ENCODE measurements at places on chromosomes 13 and 19.

DNA sequence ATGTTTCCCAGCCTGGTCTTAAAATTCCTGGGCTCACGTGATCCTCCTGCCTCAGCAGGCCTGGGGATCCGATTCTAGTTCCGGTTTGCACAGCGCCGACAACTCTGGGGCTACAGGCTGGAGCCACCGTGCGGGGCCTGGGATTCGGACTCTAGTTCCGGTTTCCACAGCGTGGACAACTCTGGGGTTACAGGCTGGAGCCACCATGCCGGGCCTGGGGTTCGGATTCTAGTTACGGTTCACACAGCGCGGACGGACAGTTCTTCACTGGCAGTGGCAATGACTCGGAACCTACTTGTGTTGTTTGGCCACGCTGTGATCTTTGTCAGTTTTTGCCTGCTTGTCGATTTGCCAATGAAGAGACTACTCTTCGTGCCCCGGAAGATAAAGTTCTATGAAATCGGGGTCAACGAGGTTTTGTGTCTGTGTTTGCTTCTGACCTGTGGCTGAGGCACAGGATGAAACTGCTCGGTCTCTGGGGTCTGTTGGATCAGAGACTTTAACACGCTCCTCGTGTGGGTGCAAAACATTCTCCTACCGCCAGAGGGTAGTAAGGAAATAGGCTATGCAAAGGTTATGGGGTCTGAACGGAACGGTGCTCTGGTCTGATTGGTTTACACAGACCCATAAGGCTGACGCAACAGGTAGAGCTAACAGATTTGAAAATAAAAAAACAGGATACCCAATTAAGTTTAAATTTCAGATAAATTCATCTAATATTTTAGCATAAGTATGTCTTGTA, 12.1 kb upstream of the ZSCAN1 start:
- DNase-seq = peak; percentile 79

- DNase-seq = no peak
Observed at GRCh38 chr13:23876265-23876664, 12.9 kb downstream of the MIPEP start.

DNA sequence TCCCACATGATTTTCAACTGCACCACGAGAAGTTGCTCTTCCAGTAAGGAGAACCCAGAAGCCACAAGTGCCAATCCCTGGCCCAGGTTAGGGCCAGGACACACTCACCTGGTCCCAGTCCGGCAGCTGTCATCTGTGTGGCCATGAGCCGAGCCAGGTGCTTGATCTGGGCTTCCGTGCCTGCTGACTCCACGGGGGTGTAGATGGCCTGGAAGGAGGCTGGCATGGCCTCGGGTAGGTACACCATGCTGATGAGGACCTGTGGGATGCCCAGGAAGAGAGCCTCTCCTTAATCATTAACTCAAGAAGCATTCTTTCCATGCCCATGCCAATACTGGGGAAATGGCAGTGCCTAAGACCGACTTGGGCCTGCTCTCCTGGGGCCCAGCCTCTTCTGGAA, 19.9 kb upstream of the RSPH6A start:
- DNase-seq = no peak

GRCh38 chr13:76852986-76853385, 33.2 kb downstream of the KCTD12 start:
- DNase-seq = no peak

GRCh38 chr19:10226376-10227025, 4.6 kb downstream of the S1PR2 start:
- DNase-seq = no peak

GRCh38 chr13:76980075-76980718, 11.7 kb upstream of the CLN5 start:
- DNase-seq = peak; percentile 53

- DNase-seq = no peak
Observed at GRCh38 chr19:50880241-50880640, 7.0 kb downstream of the KLK2 start.

GRCh38 chr19:44772959-44773358, 4.7 kb upstream of the CBLC start:
- no peak for DNase-seq

- peak; percentile 60 for DNase-seq
Observed at GRCh38 chr19:18000915-18001776, 6.8 kb upstream of the ARRDC2 start.

GRCh38 chr19:52171321-52172169, at the start of gene ZNF836:
ZNF836 (minus strand) TSS chr19:52171621; CDS start chr19:52168072, 3,549 bp downstream.
- DNase-seq = peak; percentile 71

DNA sequence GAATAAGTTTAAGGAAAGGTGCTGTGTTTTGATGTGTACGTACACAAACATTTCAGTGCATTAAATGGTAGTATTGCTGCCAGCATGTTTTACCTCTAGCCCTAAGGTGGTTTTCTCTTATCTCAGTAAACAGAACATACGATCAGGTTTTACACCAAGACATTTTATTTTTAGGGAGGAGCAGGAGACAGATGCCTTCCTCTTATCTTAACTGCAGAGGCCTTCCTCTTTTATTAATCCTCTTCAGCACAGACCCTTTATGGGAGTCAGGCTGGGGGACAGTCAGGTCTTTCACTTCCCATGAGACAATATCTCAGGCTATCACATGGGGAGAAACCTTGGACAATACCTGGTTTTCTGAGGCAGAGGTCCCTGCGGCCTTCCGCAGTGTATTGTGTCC, 14.9 kb upstream of the ZNF611 start:
- no peak for DNase-seq

DNA sequence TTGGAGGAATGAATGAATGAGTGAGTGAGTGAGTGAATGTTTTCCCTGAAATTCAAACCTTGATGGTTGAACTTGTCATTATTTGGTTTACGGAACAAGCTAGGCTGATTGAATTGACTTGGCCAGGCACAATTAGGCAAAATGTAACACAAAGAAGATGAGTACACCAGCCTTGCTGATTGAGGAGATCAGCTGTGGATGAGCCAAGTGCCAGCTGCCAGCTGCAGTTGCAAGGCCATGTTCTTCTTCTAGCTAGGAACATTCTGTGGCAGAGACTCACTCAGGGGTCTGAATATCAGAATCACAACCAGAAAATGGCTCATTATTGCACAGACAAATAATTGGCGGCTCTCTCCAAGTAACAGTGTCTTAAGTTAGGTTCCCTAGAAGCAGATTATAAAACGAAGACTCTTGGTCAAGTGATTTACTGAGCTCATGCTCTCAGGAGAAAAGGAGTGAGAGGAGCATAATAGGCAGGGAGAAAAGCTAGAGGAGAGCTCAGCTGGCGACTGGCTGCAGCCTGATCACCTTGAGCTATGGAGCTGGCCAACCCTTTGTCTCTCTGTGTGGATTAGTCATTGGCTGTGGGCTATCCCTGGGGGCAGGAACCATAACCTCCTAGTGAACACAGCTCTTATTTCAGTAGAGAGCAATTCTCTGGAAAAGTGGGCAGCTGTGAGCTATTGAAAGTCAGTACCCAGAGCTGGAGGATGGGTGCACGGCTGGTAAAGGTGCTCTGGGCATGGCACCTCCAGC, 225.3 kb upstream of the SERP2 start:
- no peak for DNase-seq

DNA sequence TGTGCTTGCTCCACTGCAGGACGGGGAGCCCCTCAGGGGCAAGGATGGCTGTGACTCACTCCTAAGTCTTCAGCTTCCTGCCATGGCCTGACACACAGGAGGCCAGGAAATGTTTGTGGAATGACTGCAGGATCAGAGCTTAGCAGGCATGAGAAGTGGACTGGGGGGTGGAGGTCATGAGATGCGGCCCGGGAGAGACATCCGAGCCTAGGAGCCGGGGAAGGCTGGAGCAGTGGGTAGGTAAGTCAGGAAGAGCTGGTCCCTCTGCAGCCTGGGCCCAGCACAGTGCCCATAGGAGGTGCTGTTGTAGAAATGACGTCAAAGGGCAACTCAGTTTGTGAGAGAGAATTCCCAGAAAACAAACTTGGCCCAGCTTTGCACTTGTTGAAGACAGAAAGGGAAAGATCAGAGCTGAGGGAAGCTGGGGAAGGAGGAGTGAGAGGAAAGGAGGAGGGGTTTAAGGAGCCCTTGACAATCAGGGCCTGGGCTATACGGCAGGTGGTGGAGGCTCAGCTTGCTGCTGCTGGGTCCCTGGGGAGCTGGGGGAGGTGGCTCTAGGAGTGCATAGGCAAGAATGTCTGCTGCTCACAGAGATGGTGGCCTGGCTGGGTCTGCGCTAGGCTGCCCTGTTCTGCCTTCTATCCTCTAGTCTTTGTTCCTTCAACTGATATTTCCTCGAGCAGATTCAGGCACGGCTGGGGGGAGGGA, 18.5 kb downstream of the POU2F2 start:
- DNase-seq = no peak

DNA sequence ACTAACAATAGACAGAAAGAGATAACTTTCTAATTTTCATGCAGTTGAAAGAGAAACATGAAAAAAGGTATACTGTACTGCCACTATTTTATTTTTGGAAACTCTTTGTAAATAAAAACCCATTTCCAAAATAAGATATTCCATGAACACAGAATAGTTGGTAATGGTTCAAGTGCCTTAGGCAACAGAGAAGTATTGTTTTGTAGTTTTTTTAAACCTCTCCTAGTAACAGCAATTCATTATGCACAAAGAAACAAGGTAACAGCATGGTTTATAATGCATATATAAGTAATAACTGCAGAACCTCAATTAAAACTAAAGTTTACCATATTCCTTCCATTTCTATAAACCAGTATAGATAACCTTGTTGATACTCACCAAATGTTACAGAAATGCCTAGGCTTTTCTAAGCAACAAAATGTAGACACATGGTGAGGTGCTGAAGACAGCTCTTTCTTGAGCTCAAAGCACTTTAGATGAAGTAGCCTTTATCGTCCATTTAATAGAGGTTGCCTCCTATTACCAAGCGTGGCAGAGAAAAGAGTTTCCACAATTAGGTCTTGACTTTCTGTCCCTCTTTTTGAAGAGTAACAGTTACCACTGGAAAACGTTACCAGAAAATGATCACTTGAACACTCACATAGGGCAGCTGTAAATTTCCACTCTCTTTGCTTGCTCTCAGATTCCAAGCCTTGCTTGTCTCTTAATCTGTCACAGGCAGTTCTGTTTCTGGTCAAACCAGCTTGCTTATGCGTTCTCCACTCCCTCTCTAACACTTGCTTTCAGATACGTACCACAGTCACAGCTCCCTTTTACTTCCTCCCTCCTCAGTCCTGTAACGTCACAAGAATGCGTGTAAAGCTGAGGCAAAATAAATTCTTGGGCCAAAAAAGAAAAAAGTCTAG, 42.9 kb downstream of the CAB39L start:
- DNase-seq = peak; percentile 36

DNA sequence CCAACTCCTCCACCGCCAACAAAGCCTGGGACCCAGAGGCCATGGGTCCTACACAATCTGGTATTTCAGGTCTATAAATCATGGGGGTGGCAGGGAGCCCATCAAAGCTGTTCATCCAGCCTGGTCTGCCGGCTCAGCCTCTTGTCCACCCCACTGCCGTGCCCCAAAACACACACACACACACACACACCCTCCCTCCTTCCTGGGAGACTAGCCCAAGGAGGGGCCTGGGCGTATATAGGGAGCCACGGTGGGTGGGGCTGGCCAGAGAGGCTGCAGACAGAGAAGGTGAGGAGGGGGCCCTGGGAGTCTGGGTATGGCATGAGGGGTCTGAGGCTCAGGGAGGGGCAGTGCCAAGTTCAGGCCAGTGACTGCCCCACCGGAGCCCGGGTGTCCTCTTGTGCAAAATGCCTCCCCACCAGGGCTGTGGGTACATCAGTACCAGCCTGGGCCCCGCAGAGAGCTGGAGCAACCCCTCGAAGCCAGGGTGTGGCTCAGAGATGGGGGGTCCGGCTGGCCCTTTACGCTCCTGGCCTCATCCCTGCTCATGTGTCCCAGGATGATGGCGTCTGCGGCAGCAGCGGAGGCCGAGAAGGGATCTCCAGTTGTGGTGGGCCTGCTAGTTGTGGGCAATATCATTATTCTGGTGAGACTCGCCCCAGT, at the start of gene UPK1A:
Gene UPK1A, plus strand, starts transcription at position 267 of the 663 bp plus-strand sequence. Its CDS starts 296 bp downstream, at position 563.
- DNase-seq = no peak

- no peak for DNase-seq
Observed at GRCh38 chr13:103358255-103358932, 292.2 kb upstream of the SLC10A2 start.

GRCh38 chr13:59144700-59145099, 1019.0 kb downstream of the DIAPH3 start:
- no peak for DNase-seq
